ENCODE measurements at places on chromosomes 16 and 17.

DNA sequence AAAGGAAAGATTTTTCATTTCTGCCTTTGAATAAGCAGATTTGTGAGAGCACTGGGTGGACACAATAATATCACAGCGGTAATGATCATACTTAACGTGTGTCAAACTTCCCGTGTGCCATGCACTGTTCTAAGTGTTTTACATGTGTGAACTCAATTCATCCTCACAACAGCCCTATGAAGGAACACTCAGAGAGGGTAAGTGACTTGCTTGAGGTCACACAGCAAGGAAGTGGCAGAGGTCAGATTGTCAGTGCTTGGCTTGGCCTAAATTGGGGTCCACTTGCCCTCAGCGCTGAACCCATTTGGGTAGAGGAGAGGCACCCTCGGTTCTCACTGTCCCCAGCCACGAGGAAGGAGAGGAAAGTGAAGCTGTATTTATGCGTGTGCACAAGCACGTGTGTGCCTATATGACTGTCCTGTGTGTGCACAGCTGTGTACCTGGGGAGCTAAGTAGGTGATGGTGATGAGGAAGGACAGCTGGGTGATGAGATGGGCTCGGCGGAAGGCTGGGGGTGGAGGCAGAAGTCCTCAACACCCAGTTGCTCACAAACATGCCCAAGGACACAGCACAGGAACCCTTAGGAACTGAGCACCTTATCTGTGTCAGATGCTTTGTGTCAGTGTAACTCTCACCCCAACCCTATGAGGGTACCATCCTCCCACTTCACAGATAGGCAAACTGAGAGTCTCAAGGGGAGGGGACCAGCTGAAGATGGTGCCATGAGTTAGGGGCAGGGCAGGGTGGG is 9.8 kb upstream of the ADGRG3 start:
- DNase-seq = no peak

GRCh38 chr17:77810536-77810935 is 148.0 kb upstream of the TNRC6C start:
- DNase-seq = peak; percentile 44

- no peak for DNase-seq
These were observed 3.1 kb downstream of the ITGB4 start for GRCh38 chr17:75724016-75725003.

- no peak for DNase-seq
These were observed 40.1 kb upstream of the CES5A start for GRCh38 chr16:55915096-55915827.

DNA sequence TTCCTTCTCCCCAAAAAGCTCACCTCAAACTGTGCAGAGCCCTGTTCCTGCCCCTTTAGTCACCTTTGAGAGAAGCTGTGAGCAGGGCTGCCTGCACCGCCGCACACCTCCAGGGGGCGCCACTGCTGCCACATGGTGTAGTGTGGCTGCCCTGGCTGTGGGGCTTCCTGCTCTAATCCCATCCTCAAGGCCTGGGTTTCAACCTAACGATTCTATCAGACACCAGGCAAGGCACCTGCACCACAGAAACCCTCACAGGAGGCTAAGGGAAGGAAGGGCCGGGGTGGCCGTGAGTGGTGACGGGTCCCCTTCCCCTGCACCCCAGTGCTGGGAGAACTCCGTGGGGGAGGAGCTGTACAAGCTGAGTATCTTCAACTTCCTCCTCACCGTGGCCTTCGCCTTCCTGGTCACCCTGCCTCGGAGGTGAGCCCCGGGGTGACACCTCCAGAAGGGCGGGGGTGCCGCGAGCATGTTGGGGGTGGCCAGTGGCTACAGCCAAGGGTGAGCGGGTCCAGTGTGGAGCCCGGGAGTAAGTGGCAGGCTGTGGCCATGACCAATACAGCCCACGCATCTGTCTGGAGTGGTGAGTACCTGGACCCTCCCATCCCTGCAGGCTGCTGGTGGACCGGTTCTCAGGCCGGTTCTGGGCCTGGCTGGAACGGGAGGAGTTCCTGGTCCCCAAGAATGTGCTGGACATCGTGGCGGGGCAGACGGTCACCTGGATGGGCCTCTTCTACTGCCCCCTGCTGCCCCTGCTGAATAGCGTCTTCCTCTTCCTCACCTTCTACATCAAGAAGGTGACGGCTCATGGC is 7.0 kb downstream of the TMC8 start:
- DNase-seq = no peak

DNA sequence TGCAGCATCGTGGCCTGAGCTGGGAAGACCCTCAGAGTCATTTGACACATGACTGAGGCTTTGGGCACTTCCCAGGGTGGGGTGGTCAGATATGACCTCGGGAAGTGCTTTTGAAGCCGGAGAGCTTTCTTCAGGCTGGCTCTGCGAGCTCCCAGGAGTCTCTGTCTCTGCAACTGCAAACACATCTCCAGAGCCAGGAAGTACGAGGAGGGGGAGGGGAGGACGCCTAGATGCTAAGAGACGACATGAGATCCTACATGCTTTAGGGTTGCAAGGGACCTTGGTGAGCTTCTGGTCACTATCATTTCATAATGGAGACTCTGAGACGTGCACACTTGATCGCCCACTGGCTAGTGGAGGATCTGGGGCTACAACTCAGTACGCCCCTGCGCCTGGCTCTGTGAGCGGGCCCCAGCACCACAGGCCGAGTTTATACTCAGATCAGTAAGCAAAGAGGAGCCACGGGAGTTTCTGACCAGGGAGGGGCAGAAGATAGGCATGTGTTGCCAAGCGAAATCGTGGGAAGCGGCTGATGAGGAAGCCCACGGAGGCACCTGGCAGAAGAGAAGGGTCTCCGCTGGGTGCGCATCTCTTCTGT is 527 bp upstream of the MGAT5B start:
- DNase-seq = peak; percentile 52

DNA sequence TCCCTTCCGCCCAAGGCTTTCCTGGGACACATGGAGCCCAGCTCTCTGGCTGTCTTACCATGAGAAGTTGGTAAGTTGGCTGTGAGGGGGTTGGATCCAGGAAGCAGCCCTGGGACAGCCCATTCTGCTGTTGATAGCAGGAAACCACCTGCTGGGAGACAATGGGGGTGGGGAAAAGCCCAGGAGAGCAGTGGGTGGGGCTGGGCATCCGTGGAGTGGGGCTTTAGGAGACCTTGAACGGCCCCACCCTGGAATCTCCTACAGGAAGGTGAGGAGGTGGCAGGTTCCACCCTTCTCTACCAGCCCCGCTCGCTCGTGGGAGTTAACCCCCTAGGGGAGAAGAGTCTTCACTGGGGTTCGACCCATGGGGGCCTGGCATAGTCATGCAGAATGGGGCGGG is 5.8 kb downstream of the TMEM92 start:
- no peak for DNase-seq

DNA sequence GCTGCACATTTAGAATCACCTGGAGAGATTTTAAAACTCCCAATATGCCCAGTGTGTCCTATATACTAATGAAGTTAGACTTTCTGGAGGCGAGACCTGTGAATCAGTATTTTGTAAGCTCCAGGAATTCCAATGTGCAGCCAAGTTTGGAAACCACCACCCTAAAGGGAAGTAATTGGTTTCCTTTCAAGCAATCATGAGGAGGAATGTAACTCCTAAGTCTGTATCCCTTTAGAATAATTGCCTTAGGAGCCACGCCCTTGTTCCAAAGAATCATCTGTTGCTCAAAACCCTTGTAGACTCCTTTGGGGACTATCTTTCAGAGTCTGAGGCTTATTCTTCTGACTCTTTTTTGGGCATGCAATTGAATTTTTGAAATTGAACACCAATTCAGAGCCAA is 84.4 kb downstream of the DNAH9 start:
- DNase-seq = no peak

DNA sequence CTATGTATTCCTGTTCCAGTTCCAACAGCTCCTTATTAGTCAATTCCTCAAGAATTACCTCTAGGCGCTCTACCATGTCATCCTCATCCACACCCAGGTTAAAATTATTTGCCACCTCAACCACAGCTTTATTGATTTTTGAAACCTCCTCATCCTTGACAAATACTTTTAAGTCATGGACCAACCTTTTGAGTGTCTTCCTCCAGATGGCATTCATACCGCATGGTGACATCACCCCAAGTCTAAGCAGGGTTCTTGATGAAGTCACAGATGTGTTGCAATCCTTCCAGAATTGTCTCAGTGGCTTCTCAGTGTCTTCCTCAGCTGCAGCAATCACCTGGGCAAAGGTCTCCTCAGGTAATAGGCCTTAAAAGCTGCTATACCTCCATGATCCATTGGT is 40.1 kb downstream of the BCL7C start:
- no peak for DNase-seq

DNA sequence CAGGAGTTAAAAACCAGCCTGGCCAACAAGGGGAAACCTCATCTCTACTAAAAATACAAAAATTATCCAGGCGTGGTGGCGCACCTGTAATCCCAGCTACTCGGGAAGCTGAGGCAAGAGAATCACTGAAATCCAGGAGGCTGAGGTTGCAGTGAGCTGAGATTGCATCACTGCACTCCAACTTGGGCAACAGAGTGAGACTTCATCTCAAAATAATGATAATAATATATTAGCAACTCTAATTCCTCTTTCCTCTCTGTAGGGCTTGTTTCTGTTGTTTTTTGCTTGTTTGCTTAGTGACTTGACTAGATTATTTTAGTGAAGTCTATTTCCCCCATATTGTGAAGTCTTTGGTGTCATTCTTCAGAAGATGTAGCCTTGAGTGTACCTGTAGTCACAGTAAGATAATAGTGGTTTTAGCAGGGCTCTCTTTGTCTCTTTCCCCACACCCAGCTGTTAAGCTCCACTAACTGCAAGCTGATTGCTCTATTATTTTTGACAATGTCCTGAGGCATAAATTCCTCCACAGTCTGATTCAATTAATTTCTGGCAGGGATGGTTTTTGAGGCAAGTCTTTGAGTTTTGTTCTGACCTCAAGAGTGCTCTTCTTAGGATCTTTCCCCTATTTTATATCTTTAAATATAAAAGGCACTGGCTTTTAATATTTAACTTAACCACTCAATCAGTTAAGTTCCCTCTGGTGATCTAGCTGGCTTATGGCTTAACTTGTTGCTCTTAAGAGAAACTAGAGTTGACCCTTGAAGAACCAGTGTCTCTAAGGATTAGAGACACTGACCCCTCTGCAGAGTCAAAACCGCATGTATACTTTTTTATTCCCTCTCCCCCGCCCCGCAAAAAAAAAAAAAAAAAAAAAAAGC is 18.6 kb upstream of the TNFSF12 start:
- no peak for DNase-seq

DNA sequence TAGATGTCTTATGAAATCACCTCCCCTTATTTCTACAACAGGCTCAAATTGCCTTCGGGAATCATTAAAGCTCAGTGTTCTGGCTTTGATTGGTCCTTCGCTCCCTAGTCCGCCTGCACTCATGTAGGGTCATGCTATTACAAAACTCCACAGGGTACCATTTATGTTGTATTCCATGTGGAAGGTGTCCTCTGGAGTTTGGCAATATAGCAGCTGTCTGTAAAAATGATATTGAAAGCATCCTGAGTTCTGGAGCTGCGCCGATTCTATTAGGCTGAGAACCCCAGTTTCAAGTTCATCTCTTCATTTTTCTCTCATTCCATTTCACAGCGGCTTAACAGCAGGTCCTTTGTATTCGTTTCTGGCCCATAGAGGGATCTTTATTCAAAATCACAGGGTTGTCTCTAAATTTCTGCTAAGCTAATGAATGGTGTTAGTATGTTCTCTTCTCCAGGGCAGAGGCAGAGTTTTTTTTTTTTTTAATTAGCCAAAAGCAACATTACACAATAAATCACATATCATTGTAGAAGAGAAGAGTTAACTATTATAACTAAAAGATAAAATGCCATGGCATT is 71.9 kb upstream of the TEKT1 start:
- no peak for DNase-seq

DNA sequence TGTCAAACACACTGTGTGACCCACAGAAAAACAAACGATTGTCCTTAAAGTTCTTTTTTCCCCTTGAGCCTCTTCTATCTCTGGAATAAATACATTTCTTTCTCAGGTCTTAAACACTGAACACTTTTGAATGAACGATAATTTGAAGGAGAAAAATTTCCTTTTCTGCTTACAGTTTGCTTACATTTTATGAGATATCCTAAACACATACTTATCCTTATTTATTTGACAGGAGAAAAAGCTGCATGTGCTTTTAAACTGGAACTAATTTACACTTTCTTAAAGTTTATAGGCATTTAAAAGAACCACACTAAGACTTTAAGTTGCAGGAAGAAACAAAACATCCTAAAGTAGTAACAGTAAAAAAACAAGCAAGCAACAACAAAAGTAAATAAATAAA is 4.7 kb upstream of the IGF2BP1 start:
- no peak for DNase-seq

DNA sequence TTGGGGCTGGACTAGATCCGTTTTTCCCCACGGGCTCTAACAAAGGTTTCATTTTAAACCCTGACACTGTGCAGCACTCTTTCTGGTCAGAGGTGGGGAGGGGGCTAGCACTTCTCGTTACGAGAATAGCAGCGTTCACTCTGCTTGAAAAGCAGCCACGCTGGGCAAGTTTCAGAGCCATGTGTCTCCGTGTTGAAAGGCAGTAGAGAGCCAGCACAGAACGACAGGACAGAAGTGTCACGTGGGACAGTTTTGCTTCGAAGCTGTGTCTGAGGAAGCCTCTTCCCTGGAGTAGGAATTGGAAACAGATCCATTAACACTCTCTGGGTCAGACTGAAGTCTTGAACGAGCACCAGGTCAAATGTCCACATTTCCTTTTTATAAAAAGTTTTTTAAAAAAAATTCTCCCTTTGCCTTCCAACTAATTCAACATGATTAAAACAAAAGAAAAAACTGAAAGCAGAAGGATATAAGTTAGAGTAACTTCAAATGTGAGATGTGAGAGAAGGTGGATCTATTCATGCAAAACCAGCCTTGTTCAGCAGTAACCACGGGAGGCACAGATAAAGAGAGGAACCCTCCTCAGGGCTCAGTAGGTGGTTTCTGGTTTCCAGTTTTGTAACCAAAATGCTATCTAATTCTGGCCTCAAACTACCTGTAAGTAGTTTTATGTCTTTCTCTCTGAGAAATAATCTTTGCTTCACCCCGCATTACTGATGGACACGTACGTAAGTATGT is 65.0 kb downstream of the SMG6 start:
- DNase-seq = no peak

GRCh38 chr16:85983064-85983463 is 84.1 kb downstream of the IRF8 start:
- DNase-seq = no peak

GRCh38 chr17:46057366-46057765 is 58.3 kb downstream of the STH start:
- no peak for DNase-seq

- peak; percentile 84 for DNase-seq
These were observed 177.4 kb upstream of the CDH5 start for GRCh38 chr16:66188917-66189725.

DNA sequence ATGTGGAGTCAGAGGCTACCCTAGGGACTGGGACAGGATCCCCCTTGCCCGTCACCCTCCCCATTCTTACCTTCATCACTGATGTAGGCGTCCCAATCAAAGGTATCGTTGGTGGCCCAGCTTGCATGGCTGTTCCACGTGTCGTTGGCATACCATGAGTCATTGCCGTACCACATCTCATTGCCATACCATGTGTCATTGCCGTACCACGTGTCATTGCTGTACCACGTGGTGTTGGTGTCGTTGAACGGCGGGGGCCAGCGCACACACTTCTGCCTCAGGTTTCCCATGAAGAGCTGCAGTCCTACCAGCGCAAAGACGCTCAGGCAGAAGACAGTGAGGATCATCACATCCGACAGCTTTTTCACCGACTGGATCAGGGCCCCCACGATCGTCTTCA is 4.8 kb downstream of the SCN4A start:
- no peak for DNase-seq

GRCh38 chr17:45332989-45333701 is 16.3 kb upstream of the MAP3K14 start:
- DNase-seq = no peak
